ENCODE measurements at places on chromosomes 4 and X.
A peak's percentile ranks its signal among the peaks of the same experiment; 100 is the strongest.

- DNase-seq: no peak
Observed at GRCh38 chr4:4663028-4663427, 121.2 kb upstream of the STX18 start.

DNA sequence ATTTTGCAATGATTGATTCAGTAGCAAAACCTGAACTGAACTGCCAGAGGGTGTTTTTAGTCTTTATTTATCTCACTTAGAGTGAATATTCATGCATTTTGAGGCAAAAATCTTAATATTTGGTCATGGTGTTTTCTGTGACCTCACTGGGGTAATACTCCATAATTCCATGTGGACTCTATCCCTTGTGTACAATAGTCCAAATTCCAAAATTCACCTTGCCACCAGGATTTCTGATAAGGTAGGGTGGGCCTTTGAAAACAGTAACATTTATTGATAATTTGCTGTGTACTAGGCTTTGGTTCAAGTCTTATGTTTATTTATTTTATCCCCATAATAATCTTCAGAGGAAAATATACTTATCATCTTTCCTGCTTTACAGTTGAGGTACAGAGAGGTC lies 68.4 kb upstream of the PDE5A start:
- DNase-seq: no peak

DNA sequence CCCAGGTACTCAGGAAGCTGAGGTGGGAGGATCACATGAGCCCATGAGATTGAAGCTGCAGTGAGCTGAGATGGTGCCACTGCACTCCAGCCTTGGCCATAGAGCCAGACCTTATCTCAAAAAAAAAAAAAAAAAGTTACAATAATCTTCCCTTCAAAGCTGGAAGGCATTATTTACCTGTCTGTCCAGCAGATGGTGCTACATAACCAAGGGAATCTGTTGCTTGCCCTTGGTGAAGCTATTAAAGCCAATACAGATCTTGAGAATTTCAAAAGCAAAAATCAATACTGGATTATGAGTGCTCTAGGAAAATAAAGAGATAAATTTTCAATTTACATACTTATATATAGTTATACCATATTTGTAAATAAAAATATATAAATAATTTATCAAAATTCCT lies 25.9 kb downstream of the PKD2 start:
- peak; percentile 47 for DNase-seq

DNA sequence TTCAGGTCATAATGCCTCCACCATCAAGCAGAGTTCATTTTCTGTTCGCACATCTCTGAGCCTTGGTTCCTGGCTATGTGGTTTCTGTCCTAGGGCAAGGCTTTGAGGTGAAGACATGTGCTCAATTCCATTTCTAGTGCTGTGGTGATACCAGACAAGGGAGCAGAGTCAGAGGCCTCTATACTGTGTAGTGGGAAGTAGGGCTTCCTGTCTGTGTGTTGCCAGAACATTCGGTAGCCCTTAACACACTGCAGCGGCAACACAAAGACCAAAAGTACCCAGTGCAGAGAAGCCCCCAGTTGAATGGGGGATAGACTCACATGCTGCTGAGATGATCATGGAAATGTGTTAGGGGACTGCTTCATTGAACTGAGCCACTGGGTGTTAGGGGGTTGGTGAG lies 56.4 kb downstream of the STARD8 start:
- DNase-seq: no peak

GRCh38 chr4:132866616-132867015 lies 282.5 kb upstream of the PCDH10 start:
- DNase-seq: no peak

GRCh38 chr4:169566021-169566818 lies 46.2 kb downstream of the NEK1 start:
- peak; percentile 68 for DNase-seq

GRCh38 chr4:158817562-158818296 lies 48.9 kb downstream of the FNIP2 start:
- no peak for DNase-seq

GRCh38 chr4:184100297-184100885 lies 117.3 kb downstream of the ENPP6 start:
- no peak for DNase-seq

DNA sequence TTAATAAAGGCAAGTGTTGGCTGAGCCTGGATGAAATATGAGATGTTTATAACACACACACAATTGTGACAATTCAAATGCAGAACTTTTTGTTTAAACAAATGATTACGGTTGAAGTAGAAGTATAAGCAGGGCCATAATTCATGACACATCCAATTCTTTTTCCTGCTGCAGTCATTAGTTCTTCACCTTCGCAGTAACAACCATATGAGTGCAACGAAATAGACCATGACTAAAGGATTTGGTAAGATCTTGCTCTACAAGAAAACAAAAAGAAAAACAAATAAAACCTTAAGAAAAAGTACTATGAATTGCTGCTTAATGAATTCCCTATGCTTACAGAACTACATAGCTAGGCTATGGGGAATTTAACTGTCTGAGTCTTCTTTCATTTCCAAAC lies 13.9 kb upstream of the BMPR1B start:
- DNase-seq: no peak
